ENCODE measurements at places on chromosomes 12 and 14.

DNA sequence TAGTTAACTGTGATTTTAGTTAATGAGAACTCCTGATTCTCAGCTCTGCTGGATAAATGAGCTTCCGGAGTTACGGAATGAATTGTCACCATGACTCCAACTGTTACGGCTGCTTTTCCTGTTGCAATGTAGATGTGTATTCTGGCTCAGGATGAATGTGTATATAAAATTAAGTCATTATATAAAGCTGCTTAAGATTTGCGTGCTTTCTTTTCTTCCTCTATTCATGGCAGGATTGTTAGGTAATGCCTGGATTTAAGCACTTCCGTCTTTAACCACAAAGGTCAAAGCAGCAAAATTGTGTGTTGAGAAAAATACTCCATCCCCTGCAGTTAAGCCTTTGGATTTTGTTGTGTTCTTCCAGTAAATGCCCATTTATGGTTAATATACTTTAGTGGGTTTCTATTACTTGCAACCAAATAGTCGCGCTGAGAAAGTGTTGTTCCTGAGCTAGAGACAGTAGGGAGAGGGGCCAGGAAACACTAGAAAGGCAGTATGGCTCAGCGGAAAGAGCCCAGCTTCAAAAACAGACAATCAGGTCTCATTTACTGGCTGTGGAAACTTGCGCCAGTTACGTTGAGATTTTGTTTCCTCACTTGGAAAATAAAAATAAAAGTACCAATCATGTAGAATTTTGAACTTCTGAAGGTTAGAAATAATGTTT is 9.4 kb upstream of the CCDC175 start:
- DNase-seq: no peak

- DNase-seq: no peak
Observed at GRCh38 chr14:99201351-99202073, 70.5 kb downstream of the BCL11B start.

- DNase-seq: no peak
Observed at GRCh38 chr12:109331301-109331952, 16.3 kb upstream of the MYO1H start.

DNA sequence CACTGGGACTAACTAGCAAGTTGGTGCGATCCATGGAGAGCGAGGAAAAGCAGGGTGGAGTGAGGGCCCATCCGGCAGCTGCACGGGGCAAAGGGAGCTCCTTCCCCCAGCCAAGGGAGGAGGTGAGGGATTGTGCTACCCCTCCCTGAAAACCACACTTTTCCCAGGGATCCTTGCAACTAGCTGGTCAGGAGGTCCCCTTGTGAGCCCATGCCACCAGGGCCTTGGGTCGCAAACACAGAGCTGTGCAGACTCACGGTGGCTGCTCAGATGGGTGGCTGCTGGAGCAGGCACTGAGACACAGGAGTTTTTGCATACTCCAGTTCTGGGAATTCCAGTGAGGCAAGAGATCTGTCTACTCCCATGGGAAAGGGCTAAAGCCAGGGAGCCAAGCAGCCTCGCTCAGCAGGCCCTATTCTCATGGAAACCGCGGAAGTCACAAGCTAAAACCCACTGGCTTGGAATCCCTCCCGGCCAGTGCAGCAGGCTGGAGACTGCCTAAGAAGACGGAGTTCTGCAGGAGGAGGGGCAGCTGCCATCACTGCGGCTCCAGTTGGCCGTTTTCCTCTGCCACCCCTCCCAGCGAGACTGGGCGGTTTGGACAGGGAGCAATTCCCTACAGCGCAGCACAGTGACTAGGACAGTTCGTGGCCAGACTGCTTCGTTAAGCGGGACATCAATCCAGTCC is 10.9 kb upstream of the ZNF705A start:
- DNase-seq: no peak

- no peak for DNase-seq
Observed at GRCh38 chr14:104856157-104856868, 8.8 kb upstream of the CEP170B start.

DNA sequence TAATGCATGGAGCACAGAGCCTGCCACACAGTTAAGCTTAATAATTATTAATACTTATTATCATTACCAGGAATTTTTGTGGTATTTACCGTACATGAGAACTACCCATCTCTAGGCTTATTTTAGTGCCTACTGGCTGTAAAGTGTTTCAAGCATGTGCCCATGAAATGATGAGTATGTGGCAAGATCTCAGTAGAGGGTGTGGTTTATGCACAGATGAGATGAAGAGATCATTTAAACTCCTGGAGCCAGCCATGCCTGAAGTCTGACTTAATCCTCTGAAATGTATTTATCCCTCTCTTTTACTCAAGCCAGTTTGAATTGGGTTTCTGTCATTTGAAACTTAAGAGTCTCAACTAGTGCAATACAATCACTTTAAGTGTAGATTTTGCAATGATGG is 60.2 kb downstream of the DAO start:
- no peak for DNase-seq

GRCh38 chr12:71792599-71792998 is 37.9 kb downstream of the RAB21 start:
- DNase-seq: no peak

DNA sequence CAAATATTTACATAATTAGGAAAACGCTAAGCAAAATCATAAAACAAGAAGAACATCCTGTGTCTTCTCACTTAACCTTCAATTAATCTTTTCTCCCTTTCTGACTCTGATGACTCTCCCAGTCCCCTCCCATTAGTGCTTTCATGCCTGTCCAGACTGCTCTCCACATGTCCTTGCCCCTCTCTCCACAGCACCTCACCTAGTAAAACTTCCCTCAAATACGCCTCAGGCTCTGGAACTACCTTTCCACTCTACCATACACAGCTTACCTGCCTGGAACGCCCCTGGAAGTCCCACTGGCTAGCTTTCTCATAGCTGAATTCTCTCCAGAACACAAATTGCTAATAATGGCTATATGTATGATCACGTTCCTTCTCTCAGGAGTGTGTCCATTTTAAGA is 44.7 kb downstream of the SLC5A8 start:
- DNase-seq: no peak

DNA sequence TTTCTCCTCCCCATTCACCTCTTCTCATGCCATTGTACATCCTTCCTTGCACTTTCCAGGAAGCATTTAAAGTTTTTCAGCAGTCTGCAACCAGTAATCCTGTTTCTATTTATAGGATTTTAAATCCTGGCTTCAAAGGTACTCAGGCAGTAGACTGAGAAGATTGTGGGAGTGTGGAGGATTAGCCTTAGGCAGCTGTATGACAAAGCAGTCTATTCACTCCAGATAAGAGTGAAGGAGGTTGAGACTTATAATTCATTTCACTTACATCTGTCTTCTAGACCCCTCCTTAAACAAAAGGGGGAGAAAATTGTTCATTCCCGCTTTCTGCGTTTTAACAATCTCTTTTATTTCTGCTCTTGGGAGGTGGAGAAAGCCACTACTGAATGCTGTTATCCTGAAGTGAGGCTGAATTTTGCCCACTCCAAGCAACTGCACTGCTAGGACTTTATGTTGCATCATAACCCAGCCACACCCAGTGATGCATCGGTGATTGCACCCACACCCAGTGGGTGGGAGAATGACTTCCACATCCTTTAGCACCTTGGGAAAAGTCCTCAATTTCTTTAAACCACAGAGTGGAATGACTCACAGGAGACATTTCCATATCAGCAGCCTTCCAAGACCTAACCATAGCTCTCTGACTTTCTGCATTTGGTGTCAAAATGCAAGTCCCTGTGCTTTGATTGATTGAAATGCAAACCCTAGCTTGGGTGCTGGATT is 382.5 kb upstream of the ATP2B1 start:
- no peak for DNase-seq

DNA sequence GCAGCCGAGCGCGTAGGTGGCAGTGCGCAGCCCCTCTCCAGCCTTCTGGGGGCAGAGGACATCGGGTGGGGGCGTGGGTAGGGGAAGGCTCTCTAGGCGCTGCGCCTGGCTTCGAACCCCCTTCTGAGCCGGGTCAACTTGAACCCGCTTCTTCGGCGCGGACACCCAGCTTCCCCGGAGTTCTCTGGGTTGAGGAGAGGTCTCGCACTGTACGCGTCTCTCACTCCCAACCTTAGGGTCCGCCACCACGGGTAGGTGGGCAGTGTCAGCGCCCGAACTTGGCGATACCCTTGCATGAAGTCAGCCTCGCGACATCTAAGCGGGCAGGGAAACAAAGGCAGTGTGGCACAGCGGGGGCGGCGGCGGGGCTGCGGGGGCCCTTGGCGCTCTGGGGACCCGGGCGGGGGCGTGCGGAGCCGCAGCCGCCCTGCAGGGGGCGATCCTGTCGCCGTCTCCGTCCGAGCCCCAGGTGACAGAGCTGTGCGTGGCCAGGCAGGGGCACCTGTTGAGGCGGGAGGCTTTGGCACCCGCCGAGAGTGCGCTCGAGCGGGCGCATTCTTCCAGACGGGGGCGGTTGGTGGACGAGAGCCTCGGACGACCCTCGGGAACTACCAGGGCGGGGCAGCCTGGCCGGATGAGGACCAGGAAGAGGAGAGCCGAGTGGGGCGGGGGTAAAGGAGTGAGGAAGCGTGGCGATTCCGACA is 1.1 kb downstream of the GALNT16 start:
- DNase-seq: no peak

DNA sequence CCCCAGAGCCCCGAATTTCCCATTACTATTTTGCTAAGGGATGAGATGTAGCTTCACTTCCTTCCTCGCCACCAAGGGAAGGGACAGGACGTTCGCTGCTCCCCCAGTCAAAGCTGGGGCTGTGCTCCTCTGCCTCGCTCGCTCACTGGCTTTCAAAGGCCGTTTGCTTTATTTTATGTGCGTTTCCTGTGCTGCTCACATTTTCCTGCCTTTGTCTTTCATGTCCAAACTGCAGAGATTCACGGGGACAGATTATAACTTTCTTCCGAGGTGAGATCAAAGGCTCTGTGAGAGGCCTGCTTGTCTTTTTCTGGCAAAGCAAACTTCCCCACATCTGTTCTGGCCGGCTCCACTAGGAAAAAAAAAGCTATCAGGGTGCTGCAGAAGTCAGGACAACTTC is 76.0 kb upstream of the FZD10 start:
- DNase-seq: no peak

- DNase-seq: no peak
Observed at GRCh38 chr14:103372552-103373304, 12.5 kb upstream of the MARK3 start.

GRCh38 chr12:29519585-29520182 is 22.2 kb upstream of the OVCH1 start:
- DNase-seq: no peak

GRCh38 chr12:107125833-107126232 is 32.5 kb upstream of the CRY1 start:
- no peak for DNase-seq

DNA sequence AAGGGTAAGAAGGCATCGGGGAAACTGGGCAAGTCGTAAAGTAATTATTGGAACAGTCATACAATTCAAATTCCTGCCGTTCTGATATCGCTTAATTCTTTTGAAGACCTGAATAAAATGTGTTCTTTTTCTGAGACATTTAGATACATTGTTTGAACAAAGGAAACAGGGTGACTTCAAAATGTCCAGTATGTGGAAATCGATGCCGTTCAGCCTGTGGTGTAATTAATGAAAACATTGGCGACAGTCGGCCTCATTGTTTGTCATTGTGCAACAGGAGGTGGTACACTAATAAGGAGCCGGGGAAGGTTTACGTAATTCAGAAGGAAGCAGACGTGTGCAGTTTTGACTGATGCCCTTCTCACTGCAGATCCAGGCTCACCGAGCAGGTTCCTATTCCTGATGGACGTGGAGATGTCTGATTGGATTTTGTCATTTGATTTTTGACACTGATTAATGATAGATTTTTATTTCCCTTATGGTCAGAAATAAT is 92.7 kb downstream of the BORCS5 start:
- no peak for DNase-seq

DNA sequence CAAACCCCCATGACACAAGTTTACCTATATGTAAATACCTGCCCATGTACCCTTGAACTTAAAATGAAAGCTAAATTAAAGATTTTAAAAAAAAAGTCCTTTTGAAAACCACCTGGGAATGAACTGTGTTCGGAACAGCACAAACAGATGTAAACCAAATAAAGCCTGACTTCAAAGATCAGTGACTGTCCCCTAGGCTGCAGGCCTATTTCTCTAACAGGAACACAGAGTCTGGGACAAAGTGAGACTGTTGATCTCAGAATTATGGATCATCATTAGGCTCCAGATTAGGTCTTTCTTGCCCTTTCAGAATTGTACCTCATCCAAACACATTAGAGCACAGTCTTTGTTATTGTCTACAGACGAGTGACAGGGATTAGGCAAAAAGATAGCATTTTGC is 54.6 kb downstream of the PAH start:
- DNase-seq: no peak

DNA sequence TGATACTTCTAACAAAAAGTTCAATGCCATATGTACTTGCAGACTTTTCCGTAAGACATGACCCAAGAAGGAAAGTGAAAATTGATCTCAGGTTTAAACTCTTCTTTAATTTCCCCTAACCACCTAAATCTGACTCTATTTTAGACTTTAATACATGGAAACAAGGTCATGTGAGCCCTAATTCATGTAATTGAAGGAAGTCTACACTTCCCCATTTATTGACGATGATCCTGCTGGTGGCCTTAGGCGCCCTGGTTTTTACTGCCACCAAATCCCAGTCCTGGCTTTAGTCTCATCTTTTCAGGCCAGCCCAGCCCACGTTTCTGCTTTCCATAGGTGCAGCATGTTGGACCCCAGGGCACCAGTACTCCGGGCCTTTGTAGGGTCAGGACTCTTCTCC is 157.9 kb downstream of the PELI2 start:
- no peak for DNase-seq

GRCh38 chr12:78086553-78087362 is 256.1 kb downstream of the NAV3 start:
- DNase-seq: no peak

GRCh38 chr14:24948261-24948847 is 101.6 kb downstream of the STXBP6 start:
- DNase-seq: no peak

DNA sequence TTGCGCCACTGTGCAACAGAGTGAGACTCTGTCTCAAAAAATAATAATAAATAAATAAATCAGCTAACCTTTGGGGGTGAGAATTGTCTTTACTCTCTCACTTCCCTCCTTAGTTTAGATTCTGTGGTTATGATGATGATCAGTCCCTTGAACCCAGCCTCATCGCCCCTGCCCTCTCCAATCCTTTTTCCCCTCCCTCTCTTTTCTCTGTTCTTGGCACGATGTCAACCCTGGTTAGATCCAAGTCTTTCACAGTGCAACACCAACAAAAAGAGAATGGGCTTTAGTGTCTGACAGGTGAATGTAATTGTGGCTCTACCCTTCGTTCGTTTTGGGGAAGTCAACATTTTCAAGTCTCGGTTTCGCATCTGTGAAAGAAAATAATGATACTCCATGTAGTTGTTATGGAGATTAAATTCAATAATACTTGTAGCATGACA is 59.0 kb downstream of the NTN4 start:
- no peak for DNase-seq

DNA sequence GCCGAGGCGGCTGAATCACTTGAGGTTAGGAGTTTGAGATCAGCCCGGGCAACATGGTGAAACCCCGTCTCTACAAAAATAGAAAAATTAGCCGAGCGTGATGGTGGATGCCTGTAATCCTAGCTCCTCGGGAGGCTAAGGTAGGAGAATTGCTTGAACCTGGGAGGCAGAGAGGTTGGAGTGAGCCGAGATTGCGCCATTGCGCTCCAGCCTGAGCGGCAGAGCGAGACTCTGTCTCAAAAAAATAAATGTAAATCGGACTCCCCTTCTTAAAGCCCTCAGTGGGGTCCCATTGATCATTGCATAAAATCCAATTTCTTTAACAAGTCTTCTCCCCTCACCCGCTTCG is 908 bp downstream of the TDP1 start:
- no peak for DNase-seq

Measured in stimulated activated CD8-positive, alpha-beta memory T cell treated with anti-CD3 and anti-CD28 coated beads, Interleukin-7, amount 100 ng/mL, for 24 hours (primary cell).